ENCODE measurements at places on chromosomes 1 and 21.

- DNase-seq, result no peak
Measured at GRCh38 chr1:187655104-187655503, 826.4 kb downstream of the PLA2G4A start.

- no peak for DNase-seq
Measured at GRCh38 chr1:101044749-101045148, 19.2 kb upstream of the DPH5 start.

DNA sequence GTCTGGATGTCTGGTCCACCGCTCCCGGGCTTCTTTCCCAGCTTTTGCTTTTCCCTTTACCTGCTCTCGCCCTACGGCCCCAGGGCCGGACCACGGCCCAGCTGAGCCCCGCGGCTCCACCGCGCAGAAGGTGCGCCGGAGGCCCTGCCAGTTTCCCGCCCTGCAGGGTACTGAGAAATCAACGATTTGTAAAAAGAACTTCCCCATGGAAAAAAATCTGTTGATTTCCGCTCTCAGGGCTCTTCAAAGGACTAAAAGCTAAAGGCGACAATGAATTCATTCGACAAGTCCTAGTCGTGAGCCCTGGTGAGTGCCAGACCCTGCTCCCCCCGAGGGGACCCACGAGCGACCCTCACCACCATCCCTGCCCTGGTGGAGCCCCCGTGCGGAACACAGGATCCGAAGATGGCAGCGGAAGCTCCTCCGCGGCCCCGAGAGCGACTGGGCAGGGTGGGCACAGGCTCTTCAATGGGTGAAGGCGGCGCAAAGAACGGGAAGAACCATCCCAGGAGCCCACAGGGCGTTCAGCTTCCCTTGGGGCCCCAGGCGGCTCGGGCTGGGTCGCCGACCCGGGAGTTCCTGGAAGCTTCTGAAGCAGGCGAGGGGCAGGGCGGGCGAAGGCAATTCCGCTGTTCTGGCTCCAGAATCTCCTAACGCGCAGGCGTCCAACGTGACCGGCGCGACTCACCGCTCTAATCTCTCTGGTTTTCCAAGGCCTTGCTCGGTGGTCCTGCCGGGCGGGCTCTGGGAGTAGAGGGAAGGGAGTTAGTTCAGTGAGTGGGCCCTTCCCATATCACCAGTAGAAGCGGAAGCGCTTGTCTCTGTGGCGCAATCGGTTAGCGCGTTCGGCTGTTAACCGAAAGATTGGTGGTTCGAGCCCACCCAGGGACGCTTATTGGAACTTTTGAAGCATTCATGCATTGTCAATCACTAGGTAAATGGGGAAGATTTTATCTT, 6.6 kb upstream of the RNU1-2 start:
- DNase-seq, result peak; percentile 97

GRCh38 chr1:201636510-201636971, 97.6 kb downstream of the NAV1 start:
- DNase-seq, result no peak

DNA sequence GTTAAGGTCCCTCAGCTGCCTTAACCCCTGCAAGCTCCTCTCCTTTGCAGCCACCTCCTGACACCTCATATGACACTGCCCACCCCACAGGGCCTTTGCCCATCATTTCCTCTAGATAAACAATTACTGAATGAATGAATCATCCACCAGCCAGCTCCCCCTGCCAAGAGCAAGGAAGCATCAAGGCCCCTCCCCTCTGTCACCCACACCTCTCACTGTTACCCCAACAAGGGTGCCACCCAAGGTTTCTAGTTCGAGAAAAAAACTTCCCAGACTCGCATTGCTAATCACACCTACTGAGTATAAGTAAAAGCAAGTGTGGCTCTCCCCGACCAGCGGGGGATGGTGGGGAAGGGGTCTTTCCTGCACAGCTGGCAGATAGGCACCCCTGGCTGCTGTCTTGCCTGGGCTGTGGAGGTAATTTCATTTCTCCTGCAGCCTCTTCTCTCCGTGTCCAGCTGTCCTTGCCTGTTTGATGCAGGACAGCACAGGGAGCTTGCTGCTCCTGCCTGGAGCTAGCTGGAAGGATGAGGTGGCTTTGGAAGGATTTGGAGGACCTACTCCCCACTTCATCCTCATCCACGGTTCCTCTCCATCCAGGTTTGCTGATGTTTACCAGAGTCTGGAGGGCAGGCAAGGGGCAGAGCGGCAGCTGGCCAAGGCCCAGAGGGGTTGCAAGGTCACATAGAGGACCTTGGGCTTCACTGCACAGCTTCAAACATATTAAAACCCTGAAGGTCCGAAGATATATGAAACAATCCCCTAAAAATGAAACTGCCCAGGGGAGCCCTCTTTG, 33.1 kb upstream of the LBR start:
- DNase-seq, result no peak

DNA sequence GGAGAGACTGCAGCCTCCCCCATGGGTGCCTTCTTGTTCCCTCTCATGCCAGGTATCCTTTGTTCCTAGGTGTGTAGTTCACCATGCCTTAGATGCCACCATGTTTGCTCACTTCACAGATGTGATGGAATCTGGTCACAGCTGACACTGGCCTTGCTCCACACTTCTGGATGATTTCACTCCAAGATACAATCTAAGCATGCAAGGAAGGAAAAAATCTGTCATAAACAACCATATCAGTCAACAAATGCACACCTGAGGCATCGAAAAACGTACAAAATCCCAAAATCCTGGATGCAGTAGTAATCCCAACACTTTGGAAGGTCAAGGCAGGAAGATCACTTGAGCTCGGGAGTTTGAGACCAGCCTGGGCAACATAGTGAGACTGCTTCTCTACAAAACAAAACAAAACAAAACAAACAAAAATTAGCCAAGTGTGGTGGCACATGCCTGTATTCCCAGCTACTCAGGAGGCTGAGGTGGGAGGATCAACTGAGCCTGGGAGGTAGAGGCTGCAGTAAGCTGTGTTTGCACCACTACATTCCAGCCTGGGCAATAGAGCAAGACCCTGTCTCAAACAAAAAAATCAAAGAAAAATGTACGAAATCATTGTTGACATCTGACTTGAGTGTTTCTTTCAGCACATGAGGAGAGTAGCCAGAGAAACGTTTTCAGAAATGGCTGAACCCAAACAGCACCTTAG, 17.1 kb upstream of the PTPRF start:
- no peak for DNase-seq
